HepG2 (cell line): ENCODE measurements at places on chromosomes 11 and 22. TPM values are rescaled to one million over a fixed set of nuclear protein-coding genes. Genes with fewer than 3 reads are reported as not detected.

The GRK3 gene
- polyA plus RNA-seq, result 8.4 and 8.5 TPM in 2 replicates

The DNAJB13 gene
- polyA plus RNA-seq, result 2.3 and 2.9 TPM in 2 replicates

DNA sequence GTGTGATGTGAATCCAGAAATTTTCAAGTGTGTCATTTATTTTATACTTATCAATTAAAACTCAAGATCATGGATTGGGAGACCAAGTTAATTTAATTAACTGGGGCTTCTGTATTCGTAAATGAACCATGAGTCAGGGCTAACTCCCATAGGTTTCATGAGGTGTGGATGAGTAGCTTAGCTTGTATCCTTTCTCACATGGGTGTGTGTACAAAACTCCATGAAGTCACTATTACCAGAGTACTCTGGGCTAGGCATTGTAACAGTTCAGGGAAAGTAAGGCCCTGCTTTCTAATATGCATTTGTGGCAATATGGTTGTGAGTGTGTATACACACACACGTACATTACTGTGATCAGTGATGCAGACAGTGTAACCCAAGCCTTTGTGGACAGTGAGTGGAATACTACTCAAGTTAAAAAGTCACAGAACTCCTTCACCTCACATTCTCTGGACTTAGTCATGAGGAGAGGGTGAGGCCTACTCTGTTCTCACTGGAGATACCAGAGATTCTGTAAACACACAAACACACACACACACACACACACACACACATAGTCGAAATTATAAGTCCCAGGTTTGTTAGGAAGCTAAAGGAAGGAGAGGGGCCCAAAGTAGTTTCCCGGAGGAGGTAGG is 3.5 kb downstream of the CNTF start:
- DNase-seq, result no peak

DNA sequence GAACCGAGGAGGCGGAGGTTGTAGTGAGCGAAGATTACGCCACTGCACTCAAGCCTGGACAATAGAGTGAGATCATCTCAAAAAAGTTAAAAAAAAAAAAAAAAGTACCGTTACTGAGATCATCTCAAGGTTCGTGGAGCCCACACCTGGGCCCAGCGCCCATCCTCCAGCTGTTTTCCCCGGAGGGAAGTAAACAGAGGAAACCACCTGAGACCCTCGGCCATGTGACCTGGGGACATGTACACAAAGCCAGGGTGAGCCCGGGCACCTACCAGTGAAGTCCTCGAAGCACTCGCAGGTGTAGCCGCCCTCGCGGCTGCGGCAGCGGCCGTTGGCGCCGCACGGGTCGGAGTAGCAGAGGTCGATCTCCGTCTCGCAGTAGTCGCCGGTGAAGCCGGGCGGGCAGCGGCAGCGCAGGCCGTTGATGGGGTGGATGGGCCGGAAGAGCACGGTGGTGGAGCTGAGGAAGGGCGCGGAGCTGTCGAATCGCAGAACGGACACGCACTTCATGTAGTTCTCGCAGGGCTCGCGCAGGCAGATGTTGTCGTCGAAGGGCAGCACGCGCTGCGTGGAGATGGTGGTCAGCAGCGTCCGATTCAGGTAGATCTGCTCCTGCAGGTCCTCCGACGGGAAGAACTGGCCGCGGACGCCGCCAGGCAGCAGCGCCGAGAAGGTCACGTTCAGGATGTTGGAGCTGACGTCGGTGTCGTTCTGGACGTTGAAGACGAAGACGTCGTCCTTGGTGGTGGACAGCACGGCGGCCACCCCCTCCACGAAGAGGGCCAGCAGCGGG is 73.8 kb downstream of the CELSR1 start:
- DNase-seq, result no peak

- DNase-seq, result no peak
Observed at GRCh38 chr22:38257181-38257580, 15.6 kb downstream of the TMEM184B start.

The ZBTB16 gene
- not detected in 2 replicates for polyA plus RNA-seq

DNA sequence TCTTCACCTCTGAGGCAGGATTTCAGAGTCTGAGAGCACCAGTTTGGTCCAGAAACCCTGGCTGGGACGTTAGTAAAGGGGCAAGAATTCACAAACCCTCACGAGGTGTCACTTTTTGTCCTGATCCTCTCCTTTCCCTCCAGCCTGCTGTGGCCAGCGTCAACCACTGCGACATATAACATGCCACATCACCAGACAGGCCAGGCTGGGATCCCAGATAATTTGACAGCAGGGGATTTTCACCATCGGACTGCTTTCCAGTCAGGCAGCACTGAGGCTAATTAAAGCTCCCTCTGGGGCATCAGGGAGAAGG is 36.8 kb upstream of the RBFOX2 start:
- no peak for DNase-seq

- DNase-seq, result no peak
Observed at GRCh38 chr22:45446216-45446615, 32.7 kb downstream of the RIBC2 start.

The FADS3 gene
- 23.2 and 36.6 TPM in 2 replicates for polyA plus RNA-seq

The FAM111B gene
- 1.5 and 1.6 TPM in 2 replicates for polyA plus RNA-seq
